DND-41 (cell line): ENCODE measurements at places on chromosomes 16 and 17.

DNA sequence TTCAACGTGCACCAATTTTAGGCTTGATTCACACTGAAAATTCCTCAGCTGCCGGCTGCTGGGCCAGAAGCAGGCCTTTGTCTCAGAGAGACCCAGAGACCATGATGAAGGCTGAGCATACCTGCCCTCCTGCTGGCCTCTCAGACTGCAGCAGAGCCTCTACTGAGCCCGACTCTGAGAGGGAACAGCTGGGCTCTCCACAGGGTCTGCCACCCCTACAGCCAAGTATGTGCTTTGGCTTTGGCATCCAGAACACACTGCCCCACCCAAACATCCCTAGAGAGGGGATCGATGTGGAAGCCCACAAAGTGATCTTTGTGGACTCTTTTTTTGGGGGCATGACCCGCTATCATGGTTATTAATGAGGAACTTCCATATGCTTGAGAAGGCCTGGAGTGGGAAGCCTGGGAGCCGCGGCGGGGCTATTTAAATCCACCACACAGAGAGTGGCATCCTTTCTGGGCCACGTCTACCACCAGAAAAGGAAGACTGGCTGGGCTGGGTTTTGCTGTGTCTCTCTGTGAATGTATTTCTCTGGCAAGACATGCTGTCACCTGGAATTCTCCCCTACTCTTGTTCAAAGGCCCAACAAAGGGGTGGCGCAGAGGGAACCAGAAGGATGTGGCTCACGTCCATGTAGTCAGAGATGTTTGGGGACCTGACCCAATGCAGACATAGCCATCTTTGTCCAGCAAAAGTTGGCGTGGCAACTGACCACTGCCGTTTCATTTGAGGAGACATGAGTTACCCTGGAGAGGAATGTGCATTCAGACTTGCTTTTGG, 69.3 kb downstream of the GNAO1 start:
- H3K4me3 ChIP-seq, result no peak overlapping the region
- no peaks in the 10 kb centered on the region for H3K27me3 ChIP-seq
- DNase-seq, result no peak
- H3K36me3 ChIP-seq, result no peaks in the 10 kb centered on the region

GRCh38 chr17:35923609-35924114, 6.9 kb downstream of the RDM1 start:
- H3K27ac ChIP-seq, result no peak overlapping the region
- no peaks in the 10 kb centered on the region for H3K4me1 ChIP-seq
- no peak for DNase-seq
- peaks cover 2% of the 10 kb centered on the region for H3K27me3 ChIP-seq
- H3K4me3 ChIP-seq, result no peak overlapping the region

DNA sequence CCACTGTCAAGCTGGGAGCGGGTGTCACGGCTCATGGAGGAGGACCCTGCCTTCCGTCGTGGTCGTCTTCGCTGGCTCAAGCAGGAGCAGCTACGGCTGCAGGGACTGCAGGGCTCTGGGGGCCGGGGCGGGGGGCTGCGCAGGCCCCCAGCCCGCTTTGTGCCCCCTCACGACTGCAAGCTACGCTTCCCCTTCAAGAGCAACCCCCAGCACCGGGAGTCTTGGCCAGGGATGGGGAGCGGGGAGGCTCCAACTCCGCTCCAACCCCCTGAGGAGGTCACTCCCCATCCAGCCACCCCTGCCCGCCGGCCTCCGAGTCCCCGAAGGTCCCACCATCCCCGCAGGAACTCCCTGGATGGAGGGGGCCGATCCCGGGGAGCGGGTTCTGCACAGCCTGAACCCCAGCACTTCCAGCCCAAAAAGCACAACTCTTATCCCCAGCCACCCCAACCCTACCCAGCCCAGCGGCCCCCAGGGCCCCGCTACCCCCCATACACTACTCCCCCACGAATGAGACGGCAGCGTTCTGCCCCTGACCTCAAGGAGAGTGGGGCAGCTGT, 11.6 kb downstream of the SLC52A1 start:
- no peak for DNase-seq
- H3K27ac ChIP-seq, result no peak overlapping the region
- no peaks in the 10 kb centered on the region for H3K4me1 ChIP-seq
- H3K36me3 ChIP-seq, result peaks cover 37% of the 10 kb centered on the region

- no peaks in the 10 kb centered on the region for H3K27me3 ChIP-seq
- no peak overlapping the region for H3K4me3 ChIP-seq
- no peak overlapping the region for H3K27ac ChIP-seq
- H3K36me3 ChIP-seq, result peaks cover 42% of the 10 kb centered on the region
These were observed 4.9 kb downstream of the BCL7C start for GRCh38 chr16:30888856-30889499.

- DNase-seq, result no peak
- H3K4me1 ChIP-seq, result no peaks in the 10 kb centered on the region
- H3K27ac ChIP-seq, result no peak overlapping the region
- H3K36me3 ChIP-seq, result no peaks in the 10 kb centered on the region
These were observed 186.3 kb upstream of the XYLT1 start for GRCh38 chr16:17657045-17657444.
